ENCODE measurements at places on chromosomes 4 and X.

DNA sequence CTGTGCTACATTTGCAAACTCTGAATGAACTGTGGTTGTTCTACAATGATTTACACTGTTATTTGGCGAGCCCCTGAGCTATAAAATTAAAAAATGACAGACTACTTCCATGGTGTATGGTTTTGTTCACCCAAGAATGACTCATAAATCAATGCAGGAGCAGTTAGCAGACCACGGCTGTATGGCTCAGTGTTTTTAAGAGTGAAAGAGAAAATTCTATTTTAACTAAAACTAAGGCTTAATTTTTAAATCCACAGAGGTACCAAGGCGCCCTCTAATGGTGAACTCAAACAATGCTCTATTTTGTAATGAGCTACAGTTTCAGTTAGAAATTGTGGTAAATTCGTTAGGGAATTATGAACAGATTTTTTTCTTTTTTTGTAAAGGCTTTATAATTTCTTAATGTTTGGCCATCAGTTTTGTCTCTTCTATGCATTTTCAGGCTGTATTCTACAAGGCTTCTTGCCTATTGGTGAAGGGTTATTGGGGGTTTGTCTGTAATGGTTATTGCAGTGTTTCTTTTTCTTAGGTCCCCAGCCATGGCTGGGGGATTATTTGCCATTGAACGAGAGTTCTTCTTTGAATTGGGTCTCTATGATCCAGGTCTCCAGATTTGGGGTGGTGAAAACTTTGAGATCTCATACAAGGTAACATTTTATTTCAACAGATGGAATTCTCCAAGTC, 32.5 kb downstream of the HMGB2 start:
- no peak for DNase-seq

DNA sequence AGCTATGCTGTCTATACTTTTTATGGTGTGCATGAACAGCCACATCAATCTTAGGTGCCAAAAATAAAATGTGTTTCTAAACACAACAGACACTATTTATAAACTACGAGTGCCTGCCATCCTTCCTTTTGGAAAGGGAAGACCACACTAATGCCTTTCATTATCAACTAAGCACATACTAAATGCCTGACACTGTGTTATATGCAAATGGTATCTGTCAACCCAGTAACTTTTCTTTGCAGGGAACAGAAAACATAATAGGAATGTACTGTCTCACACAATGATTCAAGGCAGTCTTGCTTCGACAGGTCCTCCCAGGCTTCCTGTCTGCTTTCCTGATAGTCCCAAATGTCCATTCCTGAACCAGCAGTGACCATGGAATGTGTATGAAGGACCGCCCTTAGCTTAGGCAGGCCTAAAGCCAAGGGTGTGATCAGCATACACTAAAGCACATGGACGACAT, 43.8 kb downstream of the ADGRA3 start:
- DNase-seq = no peak

GRCh38 chrX:19625612-19626011, 110.3 kb upstream of the MAP3K15 start:
- peak; percentile 42 for DNase-seq

DNA sequence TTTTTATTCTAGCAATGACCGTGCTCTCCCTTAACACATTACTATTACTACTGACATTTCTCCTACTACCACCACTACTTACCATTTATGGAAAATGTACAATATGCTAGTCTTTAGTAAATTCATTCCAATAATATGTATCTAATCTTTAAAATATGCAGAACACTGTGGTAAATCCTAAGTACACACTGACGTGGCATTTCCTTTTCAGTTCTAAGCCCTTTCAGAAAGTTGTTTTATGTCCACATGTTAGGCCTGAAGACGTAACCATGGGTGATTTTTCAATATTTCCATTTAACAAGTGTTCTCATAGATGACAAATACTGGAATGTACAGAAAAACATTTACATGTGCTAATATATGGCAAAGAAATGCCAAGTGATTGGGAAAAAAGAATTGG, 268.6 kb upstream of the SLIT2 start:
- no peak for DNase-seq

GRCh38 chr4:109945056-109945455, 32.4 kb downstream of the EGF start:
- DNase-seq = no peak

GRCh38 chr4:18529482-18529881, 507.9 kb upstream of the LCORL start:
- no peak for DNase-seq

- DNase-seq = no peak
Observed at GRCh38 chr4:21780148-21780547, 168.4 kb downstream of the KCNIP4 start.

DNA sequence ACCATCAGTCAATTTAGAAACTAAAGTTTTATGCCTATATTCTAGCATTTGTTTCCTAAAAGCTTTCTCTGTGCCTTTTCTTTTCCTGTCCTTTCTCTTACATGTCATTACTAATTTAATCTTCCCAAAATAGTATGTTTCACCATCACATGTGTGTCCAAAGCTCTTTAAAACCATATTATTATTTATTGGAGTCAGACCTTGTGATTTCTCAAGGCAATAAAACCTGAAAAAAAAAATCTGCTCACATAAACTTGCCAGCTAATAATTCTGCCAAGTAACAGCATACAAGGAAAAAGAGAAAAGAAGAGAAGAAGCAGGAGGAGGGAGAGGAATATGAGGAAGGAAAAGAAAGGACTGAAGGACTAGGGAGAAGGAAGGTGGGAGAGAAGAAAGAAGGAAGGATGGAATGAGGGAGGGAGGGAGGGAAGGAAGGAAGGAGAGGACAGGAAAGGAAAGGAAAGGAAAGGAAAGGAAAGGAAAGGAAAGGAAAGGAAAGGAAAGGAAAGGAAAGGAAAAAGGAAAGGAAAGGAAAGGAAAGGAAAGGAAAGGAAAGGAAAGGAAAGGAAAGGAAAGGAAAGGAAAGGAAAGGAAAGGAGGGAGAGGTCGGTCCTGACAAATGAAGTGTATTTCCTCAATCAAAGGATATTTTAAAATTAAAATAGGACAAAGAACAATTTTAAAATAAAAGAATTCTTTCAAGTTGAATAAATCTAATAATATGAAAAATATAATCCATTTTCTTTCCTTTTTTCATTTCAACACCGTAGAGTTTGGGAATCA, 57.4 kb downstream of the ANTXR2 start:
- no peak for DNase-seq

DNA sequence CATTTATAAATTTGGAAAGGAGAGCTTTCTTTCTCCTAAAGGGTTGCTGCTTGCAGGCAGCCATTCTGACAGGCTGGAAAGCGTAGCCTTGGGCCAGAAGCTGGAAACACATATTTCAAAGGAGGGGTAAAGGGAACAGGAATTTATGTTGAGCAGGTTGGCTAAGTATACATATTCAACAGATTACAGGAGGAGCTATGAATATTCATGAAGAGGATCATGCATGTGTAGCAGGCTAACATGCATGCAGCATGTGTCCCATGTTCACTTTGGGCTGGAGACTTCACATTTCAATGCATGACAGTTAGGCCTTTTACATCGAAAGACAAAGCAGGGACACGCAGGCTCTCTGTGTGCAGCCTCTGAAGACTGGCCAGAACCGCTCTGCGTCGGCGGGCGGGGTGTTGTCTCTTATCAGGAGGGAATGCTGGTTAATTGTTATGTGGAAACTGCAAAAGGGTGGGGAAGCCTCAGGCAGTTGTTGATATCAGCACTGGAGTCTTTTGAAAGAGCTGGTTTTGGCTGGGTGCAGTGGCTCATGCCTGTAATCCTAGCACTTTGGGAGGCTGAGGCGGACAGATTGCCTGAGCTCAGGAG, 31.5 kb downstream of the CASP3 start:
- no peak for DNase-seq

GRCh38 chrX:56784666-56785065, 55.6 kb downstream of the NBDY start:
- DNase-seq = no peak

- peak; percentile 25 for DNase-seq
Observed at GRCh38 chr4:2831611-2832308, 11.9 kb upstream of the ADD1 start.

- DNase-seq = no peak
Observed at GRCh38 chr4:38842994-38843393, 13.6 kb downstream of the TLR6 start.

DNA sequence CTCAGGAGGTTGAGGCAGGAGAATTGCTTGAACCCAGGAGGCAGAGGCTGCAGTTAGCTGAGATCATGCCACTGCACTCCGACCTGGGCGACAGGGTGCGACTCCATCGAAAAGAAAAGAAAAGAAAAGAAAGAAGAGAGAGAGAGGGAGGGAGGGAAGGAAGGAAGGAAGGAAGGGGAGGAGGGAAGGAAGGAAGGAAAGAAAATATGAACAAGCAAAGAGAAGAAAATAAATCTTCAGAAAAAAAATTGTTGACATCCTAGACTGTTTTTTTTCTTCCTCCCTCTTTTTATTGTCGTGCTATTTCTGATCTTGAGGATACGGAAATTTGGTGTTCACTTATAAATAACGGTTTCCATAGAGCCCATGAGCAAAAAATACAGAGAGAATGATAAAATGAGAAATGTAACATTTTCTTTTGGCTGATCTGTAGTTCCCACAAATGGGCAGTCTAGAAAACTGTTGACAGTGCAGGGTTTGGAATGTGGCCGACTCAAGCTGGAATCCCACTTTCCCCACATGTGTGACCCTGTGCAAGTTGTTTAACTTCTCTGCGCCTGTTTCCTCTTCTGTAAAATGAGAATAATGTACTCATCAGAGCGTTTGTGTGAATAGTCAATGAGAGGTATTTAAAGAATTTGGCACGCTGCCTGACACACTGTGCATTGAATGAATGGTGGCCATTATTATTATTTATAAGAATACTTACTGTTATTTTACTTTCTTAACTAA, 19.4 kb downstream of the SORBS2 start:
- no peak for DNase-seq

- DNase-seq = no peak
Observed at GRCh38 chr4:70667740-70668535, 1.6 kb upstream of the JCHAIN start.
